C1 segment of cervical spinal cord (tissue), 14 donors: ENCODE measurements at places on chromosomes 7 and 10.
A peak's percentile ranks its signal among the peaks of the same experiment; 100 is the strongest.

DNA sequence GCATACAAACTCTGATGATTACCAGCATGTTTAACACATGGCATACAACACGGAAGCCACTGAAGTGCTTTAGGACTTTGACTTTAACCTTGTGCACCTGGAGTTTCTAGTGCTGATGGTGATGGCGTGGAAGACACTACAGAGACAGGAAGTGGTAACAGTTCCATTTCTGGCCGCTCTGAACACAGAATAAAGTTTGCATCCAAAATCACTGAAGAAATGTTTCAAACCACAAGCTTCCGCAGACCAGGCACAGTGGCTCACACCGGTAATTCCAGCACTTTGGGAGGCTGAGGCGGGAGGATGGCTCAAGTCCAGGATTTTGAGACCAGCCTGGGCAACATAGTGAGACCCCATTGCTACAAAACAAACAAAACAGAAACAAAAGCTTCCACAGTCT lies 40.3 kb upstream of the TNPO3 start:
- DNase-seq, result no peak

GRCh38 chr10:19817231-19817933 lies 1.1 kb downstream of the PLXDC2 start:
- DNase-seq, result peak; percentile 55

- DNase-seq, result no peak
Measured at GRCh38 chr10:104067525-104067924, 18.2 kb downstream of the COL17A1 start.

- DNase-seq, result no peak
Measured at GRCh38 chr10:52525761-52526160, 211.7 kb downstream of the DKK1 start.

DNA sequence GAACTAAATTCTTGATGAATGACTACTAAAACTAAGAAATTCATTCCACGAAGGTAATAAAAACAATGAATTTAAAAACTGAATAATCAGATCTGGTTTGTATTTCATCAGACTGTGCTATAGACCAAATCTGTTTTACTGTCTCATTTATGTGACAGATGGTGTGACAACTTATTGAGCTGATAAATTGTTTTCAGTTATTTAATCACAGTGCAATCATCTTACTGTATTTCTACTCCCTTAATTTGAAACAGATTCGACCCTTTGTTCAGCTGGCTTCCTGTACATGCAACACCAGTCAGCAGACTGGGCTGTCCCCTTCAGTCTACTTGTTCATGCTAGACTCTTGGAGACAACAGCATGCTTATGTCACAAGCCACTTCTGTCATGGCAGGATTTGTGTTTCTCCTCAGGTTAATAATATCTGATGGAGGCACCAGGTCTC lies 150.9 kb downstream of the MBL2 start:
- DNase-seq, result no peak

GRCh38 chr10:102837230-102837721 lies at the start of gene CYP17A1:
Gene CYP17A1, minus strand, starts transcription at chr10:102837413. Its CDS starts 52 bp downstream, at chr10:102837361.
- no peak for DNase-seq

GRCh38 chr10:119724593-119725516 lies 995 bp upstream of the INPP5F start:
- no peak for DNase-seq

- DNase-seq, result no peak
Measured at GRCh38 chr7:55073051-55073511, 54.3 kb downstream of the EGFR start.

- DNase-seq, result peak; percentile 21
Measured at GRCh38 chr10:78139341-78139740, 105.7 kb downstream of the RPS24 start.

DNA sequence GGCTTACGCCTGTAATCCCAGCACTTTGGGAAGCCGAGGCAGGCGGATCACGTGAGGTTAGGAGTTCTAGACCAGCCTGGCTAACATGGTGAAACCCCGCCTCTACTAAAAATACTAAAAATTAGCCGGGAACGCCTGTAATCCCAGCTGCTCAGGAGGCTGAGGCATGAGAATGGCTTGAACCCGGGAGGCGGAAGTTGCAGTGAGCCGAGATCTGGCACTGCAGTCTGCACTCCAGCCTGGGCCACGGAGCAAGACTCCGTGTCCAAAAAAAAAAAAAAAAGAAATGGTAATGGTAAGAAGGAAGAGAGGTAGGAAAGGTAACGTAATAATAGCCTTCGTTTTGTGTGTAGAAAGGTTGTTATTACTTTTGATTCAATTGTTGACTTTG lies 1.2 kb downstream of the HSPA14 start:
- DNase-seq, result no peak

GRCh38 chr10:127368929-127369328 lies 172.5 kb upstream of the INSYN2A start:
- DNase-seq, result peak; percentile 30

DNA sequence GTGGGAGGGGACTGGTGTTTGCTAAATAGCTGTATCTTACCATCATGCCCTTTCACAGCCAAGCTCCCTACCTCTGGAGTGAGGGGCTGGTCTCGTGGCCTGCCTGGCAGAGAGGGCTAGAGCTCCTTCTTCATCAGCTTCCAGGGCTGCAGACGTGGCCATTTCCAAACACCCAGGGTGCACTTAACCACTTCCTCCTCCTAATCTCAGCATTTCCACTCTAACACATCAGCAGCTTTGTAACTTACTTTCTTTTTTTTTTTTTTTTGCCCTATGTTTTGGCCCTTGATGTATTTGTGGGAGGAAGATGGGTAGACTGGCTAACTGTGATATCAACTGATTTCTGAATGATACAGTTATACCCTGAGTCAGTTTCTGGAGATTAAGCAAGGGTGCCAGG lies 27.4 kb downstream of the LRRC4 start:
- no peak for DNase-seq
